ENCODE measurements at places on chromosomes 11 and 22. TPM values are rescaled to one million over a fixed set of nuclear protein-coding genes. Genes with fewer than 3 reads are reported as not detected.

DNA sequence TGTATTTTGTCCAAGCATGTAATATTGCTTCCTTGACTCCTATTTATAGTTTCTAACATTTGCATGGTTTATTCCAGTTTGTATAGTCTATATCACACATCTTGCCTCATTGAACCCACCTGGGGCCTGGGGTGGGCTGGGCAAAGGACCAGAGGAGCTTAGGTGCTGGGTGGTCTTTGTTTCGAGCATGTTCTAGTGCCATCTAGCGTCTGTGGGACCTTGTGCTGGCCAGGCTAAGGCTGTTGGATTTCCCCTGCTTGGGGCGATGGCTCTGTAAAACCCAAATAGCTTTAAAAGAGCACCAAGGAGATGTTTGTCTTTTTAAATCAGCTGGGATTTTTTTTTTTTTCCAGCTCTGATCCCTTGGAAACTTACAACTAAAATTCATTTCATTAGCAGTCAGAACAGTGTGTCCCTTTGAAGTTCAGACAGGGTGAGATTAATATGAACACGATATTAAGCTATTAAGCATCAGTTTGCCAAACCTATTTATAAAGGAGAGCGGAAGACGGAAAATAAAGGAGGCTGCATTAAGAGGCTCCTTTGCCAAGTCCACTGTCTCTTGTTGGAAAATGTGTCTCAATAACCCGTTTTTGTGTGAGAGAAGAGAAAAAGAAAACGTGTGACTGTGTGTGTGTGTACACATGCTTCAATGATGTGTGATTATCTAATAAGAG, 157.4 kb downstream of the COMMD9 start:
- DNase-seq: no peak
- H3K4me1 ChIP-seq: no peaks in the 10 kb centered on the region
- no peaks in the 10 kb centered on the region for H3K36me3 ChIP-seq
- H3K27ac ChIP-seq: no peak overlapping the region
- no peak overlapping the region for H3K4me3 ChIP-seq

DNA sequence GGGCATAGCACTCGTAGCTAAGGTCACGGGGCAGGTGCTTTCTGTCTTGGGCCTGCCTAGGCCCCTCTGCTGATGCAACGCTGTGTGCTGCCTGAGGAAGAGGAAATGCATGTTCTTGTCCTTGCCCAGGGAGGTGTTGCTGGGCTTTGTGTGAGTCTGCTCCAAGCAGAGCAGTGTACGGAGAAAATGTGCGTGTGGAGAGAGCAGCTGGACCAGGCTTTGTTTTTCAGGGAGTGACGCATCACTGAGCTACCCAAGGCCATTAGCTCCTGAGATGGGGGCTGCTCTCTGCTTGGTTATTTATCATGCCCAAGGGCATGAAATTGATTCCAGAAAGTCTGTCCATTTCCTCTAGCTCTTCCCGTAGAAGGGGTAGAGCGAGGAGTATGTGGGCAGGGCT, 82.9 kb upstream of the THY1 start:
- no peak overlapping the region for H3K27ac ChIP-seq
- H3K4me3 ChIP-seq: no peak overlapping the region
- no peak for DNase-seq
- no peaks in the 10 kb centered on the region for H3K36me3 ChIP-seq
- no peaks in the 10 kb centered on the region for H3K4me1 ChIP-seq

- DNase-seq: no peak
- peaks cover 8% of the 10 kb centered on the region for H3K27me3 ChIP-seq
- H3K36me3 ChIP-seq: no peaks in the 10 kb centered on the region
- no peak overlapping the region for H3K4me3 ChIP-seq
- no peak overlapping the region for H3K27ac ChIP-seq
- H3K4me1 ChIP-seq: no peaks in the 10 kb centered on the region
Observed at GRCh38 chr22:48871176-48871840, 956.4 kb downstream of the BRD1 start.

DNA sequence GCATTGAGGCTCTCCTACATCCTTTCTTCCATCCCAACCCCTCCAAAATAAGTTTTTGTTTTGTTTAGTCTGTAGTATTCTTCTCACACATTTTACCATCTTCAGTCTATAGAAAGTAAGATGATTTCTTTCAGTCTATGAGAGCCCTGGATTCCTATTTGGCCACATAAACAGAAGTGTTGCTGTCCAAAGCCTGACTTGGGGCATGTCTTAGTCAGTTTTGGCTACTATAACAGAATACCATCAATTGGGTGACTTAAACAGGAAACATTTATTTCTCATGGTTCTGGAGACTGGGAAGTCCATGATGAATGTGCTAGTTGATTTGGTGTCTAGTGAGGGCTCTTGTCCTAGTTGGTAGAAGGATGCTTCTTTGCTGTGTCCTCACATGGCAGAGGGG, 146.8 kb upstream of the DDI1 start:
- no peak overlapping the region for H3K4me3 ChIP-seq
- no peaks in the 10 kb centered on the region for H3K36me3 ChIP-seq
- H3K27me3 ChIP-seq: peaks cover 2% of the 10 kb centered on the region
- no peaks in the 10 kb centered on the region for H3K4me1 ChIP-seq
- no peak for DNase-seq
- H3K27ac ChIP-seq: no peak overlapping the region

Gene PANX3
- total RNA-seq: not detected

Gene SLC5A1
- not detected for total RNA-seq

Data from activated naive CD8-positive, alpha-beta T cell treated with anti-CD3 and anti-CD28 coated beads, Interleukin-2, amount 10 ng/mL, durations not matched to agents 7 days and 5 days (primary cell).